GM12865 (cell line): ENCODE measurements at places on chromosomes 7 and 10.

- DNase-seq = no peak
Measured at GRCh38 chr7:2016761-2017480, 215.8 kb downstream of the MAD1L1 start.

DNA sequence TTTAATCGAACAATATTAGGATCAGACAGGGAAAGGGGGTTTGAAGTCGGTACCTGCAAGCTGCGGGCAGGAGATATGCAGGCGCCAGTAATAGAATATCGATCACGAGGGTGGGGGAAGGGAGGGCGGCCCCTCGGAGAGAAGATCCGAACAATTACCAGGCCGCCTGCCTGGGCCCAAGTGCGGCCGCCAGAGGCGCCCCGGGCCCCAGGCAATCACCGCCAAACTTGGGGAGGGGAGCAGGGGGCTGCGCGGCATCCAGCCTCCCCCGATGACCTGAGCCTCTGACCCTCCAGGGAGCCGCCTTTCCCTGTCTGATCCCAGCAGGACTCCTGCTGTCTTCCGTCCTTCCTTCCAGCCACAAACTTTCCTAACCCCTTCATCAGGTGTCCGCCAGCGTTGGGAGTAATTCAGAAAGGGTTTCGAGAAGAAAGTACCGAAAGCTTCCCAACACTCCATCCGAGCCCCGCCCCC, 1.1 kb downstream of the NKX1-2 start:
- no peak for DNase-seq

- DNase-seq = no peak
Measured at GRCh38 chr10:114571316-114571999, 86.6 kb downstream of the ABLIM1 start.

DNA sequence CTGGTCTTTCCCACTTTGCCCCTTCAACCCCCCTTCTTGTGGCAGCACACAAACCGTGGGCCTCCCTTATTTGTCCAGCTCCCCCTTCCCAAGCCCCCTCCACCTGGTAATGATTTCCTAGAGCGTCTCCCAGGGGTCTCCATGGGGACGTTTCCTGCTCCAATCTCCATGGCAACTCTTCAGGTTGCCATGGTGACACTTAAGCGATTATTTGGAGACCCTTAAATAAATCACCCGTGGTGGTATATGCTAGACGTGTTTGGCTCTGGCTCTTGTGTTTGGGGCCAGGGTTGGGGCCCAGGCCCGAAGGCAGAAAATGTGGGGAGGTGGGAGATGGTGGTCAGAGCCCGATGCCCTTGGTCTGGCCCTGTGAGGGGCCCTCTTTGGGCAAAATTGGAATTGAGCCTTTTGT, 41.1 kb upstream of the DLG5 start:
- no peak for DNase-seq

- no peak for DNase-seq
Measured at GRCh38 chr10:122468926-122469781, 7.8 kb downstream of the HTRA1 start.

GRCh38 chr7:16822029-16822428, 17.2 kb upstream of the AGR2 start:
- no peak for DNase-seq

DNA sequence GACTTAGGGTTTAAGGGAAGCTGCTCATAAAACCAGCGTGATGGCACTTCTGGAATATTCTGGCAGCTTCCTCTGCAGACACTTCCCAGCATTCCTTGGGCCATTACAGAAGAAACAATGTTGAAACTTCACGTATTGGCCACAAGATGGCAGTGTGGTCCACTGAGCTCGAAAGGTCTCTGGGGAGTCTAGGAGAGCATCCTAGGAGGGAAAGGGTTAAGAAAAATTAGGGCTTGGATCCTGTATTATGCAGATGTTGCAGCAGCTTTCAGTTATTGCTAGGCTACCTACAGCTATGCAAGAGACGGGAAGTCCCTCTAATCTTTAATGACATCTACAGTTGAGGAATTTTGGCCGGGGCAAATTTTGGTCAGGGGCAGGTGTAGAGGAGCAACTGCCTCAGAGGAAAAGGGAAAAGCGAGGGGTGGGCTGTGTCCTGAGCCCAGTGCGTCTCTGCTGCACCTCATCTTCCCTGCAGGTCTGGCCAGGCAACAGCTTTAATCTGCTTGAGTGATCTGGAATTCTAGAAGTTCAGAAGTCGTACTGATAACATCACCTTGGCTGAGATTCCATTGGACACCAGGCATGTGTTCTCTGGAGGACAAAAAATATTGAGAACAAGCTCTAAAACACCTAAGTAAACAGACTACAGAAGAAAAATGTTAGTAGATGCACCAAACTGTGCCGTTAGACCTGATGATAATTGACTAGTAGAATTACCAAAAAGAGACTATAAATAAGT, 220.8 kb upstream of the PRSS58 start:
- DNase-seq = peak; percentile 50

- DNase-seq = no peak
Measured at GRCh38 chr10:11798845-11799735, 24.1 kb upstream of the PROSER2 start.

GRCh38 chr7:26052706-26053105, 99.3 kb upstream of the NFE2L3 start:
- no peak for DNase-seq

GRCh38 chr10:75469006-75469616, 37.7 kb downstream of the LRMDA start:
- DNase-seq = no peak

DNA sequence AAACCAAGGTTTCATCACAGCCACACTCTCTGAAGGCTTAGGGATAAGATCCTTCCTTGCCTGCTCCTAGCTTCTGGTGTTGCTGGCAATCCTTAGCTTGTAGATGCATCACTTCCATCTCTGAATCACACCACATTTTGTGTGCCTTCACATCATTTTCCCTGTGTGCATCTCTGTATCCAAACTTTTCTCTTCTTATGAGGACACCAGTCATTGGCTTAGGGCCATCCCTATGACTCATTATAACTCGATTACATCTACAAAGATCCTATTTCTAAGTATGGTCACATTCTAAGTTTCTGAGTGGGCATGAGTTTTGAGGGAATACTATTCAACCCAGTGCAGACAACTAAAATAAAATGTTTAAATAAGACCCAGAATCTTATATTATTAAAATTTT, 121.7 kb downstream of the C7orf25 start:
- DNase-seq = no peak

DNA sequence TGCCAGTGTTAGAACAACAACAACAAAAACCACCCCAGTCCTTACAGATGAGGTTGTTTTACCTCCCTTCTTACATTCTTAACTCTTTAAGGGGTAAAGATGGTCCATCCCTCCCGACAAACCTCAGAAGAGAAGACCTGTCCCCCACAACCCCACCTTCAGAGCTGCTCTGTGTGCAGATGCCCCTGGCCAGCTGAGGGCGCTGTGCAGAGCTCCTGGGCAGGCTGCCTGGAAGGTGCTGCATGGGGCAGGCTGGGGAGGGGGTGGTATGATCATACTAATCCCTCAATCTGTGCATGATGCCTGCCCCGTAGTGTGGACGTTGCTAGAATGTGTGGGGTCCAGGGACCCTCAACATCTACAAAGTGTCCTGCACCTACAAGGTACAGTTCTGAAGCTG, 387.1 kb downstream of the INHBA start:
- no peak for DNase-seq

GRCh38 chr7:68476966-68477365, 1121.3 kb upstream of the AUTS2 start:
- no peak for DNase-seq

DNA sequence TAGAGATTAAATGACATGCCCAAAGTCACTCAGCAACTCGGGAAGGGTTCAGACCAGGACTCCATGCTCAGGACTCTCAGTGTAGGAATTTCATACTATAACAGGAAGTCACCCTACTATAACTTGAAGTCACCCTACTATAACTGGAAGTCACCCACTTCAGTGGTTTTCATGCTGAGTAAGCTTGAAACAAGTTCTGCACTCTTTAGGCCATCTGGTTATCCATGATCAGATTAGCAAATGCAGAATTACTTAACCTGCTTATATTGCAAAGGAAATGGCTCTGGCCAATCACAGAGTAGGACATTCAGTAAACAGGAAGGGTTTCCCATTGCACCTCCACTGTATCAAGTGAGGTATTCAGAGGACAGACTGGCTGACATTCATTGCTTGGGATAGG, 1240.4 kb downstream of the GATA3 start:
- peak; percentile 52 for DNase-seq

- DNase-seq = no peak
Measured at GRCh38 chr7:141276031-141276430, 202.2 kb downstream of the TMEM178B start.

GRCh38 chr7:36887969-36888368, 163.7 kb upstream of the AOAH start:
- DNase-seq = no peak

DNA sequence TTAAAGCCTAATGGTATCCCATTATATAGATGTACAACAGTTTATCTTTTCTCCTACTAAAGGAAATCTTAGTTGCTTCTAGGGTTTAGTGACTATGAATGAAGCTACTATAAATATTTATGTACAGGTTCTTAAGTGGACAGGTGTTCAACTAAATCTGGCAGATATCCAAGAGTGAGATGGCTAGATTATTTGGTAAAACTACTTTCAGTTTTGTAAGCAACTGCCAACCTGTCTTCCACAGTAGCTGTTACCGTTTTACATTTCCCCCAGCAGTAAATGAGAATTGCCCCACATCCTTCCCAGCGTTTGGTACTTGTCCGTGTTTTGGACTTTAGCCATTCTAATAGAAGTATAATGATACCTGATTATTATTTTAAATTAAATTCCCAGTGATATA, 144.9 kb upstream of the MAGI2 start:
- no peak for DNase-seq

GRCh38 chr10:124320778-124321432, 97.8 kb downstream of the OAT start:
- DNase-seq = no peak

- DNase-seq = no peak
Measured at GRCh38 chr7:33516568-33516967, 387.2 kb downstream of the BBS9 start.
